ENCODE measurements at places on chromosomes 2 and 18.

DNA sequence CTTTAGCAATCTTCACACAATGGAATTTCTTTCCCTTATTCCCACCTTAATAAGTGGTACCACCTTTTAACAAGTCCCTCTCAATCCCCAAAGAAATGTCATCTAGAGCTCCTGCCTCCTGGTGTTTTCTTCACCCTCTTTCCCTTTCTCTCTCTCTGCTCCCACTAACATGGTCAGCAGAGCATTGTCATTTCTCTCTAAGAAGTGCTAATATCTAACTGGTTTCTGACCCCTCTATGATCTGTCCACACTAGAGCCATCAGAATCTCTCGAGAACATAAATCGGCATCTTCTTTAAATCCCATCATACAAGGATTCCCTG is 161.2 kb upstream of the DTNA start:
- DNase-seq: no peak

GRCh38 chr18:48919547-48919946 is 31.2 kb downstream of the SMAD7 start:
- DNase-seq: no peak

DNA sequence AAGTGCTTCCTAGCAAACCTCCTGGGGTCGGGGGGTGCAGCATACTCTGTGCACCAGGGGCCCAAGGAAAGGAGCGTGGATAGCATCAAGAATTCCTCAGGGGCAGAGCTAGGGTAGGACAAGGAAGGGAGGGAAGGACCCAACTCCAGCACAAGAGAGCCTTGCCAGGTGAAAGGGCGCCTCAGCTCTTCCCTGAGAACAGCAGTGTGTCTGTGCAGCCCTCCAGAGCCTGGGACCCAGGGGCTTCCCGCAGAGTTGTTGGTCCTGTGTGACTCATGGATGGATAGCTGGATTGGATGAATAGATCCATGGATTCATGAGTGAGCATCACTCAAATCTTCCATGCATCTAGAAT is 175.4 kb downstream of the SMAD2 start:
- DNase-seq: no peak

DNA sequence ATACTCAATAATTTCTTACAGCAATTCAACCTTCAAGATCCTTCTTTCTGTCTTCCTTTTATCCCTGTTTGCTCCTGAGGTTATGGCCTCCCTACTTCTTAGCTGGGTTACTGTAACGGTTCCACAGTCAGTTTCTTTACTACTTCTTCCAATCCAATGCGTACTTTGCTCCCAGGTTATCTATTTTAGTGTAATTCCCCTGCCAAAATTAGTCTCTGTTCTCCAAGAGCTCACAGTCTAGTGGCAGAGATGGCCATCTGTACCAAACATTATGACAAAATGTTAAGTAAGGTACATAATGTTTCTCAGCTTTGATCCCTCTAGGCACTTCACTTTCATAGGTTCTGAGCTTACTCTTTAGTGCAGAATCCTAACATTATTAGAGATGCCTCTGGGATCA is 85.0 kb upstream of the WDSUB1 start:
- DNase-seq: no peak

DNA sequence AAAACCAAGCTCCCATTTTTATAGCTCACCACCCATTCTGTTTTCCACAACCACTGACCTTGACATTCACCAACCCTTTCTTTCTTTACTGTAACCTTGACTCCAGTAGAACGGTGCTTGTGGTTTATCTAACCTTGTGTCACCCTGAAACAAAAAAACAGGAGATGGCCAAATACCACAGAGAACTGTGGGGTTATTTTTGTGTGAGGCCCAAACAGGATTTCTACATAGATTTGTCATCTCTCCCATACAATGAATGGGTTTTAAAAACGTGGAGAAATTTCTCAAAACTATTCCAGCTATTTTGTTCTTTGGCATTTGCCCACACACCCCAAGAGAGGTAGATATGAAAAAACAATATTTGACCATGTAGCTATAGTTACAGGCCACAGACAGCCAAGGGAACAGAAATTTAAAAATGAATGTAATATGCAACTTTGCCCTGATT is 231.3 kb upstream of the TANK start:
- no peak for DNase-seq

DNA sequence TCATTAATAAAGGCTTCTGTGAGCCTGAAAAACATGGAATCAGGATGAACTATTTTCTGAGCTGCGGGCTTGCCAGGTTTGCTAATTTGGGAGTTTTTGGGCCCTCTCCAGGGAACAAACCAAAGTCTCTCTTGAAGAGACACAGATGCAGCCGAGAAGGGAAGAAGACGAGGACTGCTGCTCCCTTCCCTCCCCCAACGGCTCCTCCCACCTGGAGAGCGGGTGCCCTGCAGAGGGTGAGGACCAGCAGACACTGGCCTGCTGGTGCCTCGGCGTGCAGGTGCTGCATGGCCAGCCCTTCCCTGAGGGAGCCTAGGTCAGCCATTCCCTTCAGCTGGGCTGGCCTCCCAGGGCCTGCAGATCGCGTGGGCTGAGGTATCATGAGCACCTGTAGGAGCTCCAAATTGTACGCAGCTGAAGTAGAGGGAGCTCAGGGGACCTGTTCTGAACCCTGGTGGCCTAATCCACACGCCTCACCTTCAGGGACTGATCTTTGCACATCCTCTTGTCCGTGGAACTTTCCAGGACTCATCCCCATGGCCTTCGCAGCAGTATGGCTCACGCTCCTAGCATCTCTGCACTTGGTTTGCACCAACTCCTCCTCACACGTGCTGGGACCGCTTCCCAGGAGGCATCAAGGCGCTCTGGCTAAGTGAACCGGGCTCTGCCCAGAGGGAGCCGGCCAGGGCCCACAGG is 19.5 kb downstream of the EMX1 start:
- DNase-seq: no peak

DNA sequence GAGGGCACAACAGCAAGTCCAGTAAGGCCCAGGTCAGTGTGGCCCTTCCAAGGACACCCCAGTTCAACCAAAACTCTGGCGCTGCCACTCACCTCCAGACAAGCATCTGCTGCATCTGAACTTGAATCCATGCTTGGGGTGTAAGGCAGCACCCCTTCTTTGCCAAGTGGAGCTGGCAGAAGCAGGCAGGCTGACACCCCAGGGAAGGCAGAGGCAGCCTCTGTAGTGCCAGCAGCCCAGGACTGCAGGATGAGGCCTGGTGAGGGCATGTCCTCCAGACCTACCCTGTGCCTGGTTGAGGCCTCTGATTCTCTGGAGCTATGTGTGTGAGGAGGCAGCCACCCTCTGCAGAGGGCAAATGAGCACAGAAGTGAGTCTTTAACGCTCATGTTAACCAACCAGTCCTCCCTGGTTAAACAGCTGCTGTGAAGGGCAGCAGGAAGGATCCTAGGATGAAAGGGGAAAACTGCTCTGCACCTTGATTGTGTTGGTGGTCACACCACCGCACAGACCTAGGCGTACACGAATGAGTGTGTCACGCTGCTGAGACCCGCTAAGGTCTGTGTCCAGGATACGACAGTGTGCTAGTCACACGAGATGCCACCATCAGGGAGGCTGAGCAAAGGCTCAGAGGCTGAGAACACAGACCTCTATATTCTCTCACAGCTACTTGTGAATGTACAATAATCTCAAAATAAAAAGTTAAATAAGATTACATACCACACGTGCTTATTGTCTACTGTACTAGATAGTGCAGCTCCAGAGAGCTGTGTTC is 2.2 kb downstream of the PARD6G start:
- no peak for DNase-seq

DNA sequence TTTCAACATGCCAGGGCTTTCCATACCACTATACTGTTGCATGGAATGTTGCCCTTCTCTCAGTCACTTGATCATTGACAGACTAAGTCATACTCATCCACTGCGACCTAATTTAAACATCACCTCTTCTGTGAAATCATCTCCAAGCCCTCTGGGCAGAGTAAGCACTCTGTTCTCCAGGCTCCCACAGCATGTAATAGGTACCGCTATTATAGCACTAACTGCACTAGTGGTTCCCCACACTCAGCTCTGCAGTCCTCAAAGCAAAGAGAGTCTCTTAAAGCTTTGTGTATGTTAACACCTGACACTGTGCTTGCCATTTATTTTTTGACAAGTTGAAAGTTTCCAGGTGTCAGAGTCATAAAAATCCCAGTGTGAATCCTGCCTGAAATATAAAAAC is 947.2 kb downstream of the ERBB4 start:
- no peak for DNase-seq

DNA sequence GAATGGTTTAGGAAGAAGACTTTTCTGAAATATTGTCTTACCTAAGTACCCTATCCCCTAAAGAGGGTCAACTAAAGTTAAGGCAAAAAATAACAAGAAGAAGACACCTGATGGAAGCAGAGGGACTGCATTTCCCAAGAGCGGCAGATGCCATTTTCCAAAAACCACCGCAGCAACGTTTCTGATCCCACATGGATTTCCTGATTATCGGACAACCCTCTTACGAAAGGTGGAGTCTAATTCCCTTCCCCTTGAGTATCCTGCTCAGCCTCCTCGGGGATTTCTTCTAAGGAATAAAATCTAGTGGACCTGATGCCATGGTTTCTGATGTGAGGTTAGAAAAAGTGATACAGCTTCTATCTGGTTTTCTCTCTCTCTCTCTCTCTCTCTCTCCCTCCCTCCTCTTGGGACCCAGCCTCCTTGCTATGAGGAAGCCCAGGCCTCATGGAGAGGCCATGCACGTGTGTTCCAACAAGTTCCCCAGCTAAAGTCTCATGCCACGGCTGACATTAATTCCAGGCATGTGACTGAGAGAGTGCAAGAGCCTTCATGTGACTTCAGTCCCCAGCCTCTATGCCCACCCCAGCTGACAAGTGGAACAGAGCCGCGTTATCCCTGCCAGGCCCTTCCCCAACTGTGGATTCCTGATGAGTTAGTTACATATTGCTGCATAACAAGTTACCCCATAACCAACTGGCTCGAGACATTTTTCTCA is 150.3 kb downstream of the SMAD2 start:
- no peak for DNase-seq
